ENCODE measurements at places on chromosomes 4 and X.

GRCh38 chr4:112818594-112818965 is 181.6 kb downstream of the LARP7 start:
- peak; percentile 67 for DNase-seq

DNA sequence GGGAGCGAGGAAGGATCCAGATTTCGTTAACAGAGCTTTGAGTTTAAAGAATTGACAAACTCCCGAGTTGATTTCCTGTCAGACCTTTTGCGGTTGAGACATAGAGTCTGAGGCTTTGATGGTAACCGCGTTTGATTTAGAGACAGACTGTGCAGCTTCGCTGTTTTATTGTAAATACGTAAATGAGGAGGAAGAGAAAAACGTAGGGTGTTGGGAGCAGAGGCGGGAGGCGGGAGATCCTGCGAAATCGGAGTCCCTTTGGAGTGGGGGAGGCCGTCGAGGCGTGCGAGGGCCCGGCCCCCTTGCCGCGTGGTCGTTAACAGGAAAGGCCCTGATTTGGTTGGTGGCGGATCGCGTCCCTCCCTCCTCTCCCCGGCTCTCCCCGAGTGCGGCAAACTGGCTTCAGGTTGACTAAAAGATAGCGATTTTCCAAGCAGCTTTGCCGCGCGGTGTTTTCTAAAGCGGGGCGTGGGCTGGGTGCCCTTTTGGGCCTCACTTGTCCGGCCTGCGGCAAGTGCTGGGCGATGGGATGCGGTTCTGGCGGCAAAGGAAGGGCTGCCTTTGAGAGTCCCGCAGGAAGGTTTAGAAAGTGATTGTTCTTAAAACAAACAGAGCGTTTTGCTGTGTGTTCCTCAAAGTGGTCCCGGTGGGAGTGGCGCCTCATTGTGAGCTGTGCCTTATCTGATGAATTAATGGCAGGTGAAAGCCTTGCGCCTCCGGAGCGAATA is 857 bp downstream of the SCML1 start:
- no peak for DNase-seq

DNA sequence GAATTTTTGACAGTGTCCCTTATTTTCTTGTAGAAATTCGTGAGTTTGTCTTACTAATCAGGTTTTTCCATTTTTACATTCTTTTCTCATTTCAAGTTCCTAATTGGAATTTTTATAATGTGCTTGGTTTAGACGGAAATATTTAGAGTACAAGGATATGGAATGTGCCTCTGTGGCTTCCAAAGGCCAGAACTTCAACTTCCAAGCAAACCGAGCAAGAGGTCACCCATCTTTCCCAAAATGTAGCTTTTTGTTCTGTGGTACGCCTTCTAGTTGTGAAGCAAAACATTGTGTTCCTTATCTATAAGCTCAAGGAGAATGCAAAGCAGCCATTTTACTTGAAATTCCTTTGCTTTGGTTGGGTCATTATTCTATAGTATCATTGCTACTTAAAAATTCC is 212.8 kb upstream of the PACRGL start:
- no peak for DNase-seq

DNA sequence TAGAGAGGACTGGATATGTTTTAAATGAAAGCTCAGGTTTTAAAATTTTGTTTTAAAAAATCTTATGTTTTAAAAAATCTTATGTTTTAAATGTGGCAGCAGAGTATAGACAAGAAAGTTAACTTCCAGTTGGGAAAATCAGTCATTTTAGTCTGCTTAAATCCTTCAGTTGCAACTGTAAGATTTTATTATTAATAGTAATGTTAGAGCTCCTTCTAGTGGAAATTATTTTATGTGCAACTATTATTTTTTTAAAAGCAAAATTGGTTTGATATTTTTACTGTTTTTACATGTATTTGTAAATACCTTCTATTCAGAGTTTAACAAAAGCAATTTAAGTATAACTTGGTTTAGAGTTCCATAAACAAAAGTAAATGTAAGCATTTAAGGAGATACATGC is 8.5 kb upstream of the NUDT6 start:
- DNase-seq: peak; percentile 16

GRCh38 chr4:123609829-123610228 is 213.2 kb downstream of the SPRY1 start:
- no peak for DNase-seq

DNA sequence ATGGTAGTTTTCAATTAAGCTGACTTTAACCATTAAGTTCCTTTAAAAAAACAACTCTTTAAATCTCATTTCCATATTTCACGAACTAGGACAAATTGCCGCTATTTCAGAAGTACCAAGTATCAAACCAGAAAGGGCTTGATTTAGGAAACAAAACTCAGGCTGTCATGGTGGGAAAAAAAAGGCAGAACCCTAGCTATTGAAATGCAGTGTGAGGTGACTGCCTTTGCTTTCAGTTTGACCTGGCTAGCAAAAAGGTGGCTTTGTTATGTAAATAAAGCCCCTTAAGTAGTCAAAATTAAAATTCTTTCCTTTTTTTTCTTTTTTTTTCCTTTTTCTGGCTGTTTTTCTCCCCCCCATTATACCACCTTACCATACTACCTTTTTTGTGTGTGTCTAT is 40.6 kb upstream of the CYP2U1 start:
- no peak for DNase-seq

- no peak for DNase-seq
Measured at GRCh38 chr4:65014078-65014477, 604.8 kb upstream of the TECRL start.

DNA sequence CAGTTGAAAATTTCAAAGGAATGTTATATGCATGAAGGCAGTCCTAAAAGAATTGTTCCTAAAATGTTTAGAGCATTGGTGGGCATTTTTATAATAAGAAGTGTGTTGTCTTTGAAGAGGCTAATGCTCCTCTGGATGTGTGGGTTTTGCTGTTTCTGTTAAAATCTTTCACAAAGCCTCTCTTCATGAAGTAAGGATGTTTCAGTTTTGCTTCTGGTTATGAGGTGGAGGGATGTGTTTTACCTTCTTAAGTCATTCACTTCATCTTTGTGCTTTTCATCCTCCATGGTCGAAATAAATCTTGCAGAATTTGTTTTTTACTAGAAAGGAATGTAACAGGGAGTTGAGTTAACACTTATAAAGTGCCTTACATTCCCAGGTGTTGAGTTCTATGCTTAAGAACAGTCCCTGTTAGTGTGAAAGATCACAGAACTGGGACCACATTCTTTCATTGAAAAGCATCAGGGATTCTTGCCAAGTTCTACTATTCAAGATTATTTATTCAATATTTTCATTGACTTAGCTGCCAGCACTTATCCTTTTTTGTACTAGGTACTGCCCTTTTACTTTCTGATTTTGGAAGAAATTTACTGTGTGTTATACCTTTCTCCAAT is 21.1 kb downstream of the FHIP1A start:
- DNase-seq: no peak

- no peak for DNase-seq
Measured at GRCh38 chrX:126551306-126551705, 1.3 kb downstream of the DCAF12L1 start.

DNA sequence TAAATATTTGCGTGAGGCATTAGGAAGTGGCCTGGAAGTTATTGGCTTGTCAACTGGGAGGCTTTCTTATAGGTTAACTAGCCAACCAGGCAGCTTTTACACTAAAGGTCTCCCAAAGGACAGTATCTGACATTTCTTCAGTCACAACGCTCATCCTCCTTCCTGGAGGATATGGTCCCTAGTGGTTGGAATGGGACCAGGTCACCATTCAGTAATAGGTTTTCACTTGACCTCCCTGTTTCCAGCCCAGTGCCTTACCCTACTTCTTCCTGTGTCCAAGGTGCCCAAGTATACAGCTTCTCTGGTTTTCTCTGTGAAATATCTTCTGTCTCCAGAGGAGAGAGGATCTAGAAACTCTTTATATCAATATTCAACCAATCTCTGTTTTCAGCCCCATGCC is 38.5 kb downstream of the RPS6KA3 start:
- DNase-seq: no peak

GRCh38 chrX:137426695-137427425 is 139.1 kb upstream of the ZIC3 start:
- DNase-seq: no peak

- peak; percentile 65 for DNase-seq
Measured at GRCh38 chr4:159268607-159269006, 165.7 kb downstream of the RAPGEF2 start.

DNA sequence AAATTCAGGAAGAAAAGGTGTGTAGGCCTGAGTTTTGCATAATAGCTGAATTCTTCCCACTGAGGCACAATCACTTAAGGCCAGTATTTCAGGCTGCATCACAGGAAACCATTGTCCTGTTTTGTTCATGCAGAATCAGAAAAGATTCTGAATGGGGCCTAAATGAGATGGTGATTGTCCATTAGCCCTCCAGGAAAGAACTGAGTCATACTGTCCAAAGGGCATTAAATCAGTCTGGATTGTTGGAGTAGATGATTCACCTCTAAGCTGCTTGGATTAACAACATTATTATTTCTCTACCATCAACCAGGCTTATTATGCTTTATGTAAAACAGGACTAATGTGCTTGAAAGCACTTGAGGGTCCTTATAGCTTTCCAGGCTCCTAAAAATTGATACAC is 36.2 kb downstream of the CT47B1 start:
- no peak for DNase-seq

DNA sequence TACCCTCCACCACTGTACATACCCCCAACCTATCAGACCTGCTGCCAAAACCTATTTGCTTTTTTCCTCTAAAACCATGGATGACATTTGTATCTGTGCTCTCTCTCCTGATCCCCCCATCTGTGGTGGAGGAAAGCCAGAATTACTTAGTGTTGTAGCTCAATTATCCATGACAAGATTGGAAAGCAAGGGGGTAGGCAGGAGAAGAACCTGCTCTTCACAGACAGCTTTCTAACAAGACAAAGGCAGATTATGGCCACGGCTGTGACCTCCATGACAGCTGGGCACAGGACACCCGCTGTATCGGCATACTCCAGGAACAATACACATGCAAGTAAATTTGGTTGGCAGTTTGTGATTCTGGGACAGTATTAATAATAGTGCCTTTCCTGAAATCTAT is 186.7 kb downstream of the ENOX2 start:
- no peak for DNase-seq

- no peak for DNase-seq
Measured at GRCh38 chr4:101419336-101420135, 72.2 kb upstream of the PPP3CA start.

- DNase-seq: no peak
Measured at GRCh38 chrX:109656774-109657173, 31.8 kb upstream of the KCNE5 start.

Measured in midbrain (tissue), 1 donor.